ENCODE measurements at places on chromosomes 7 and 10. TPM values are rescaled to one million over a fixed set of nuclear protein-coding genes. Genes with fewer than 3 reads are reported as not detected.

DNA sequence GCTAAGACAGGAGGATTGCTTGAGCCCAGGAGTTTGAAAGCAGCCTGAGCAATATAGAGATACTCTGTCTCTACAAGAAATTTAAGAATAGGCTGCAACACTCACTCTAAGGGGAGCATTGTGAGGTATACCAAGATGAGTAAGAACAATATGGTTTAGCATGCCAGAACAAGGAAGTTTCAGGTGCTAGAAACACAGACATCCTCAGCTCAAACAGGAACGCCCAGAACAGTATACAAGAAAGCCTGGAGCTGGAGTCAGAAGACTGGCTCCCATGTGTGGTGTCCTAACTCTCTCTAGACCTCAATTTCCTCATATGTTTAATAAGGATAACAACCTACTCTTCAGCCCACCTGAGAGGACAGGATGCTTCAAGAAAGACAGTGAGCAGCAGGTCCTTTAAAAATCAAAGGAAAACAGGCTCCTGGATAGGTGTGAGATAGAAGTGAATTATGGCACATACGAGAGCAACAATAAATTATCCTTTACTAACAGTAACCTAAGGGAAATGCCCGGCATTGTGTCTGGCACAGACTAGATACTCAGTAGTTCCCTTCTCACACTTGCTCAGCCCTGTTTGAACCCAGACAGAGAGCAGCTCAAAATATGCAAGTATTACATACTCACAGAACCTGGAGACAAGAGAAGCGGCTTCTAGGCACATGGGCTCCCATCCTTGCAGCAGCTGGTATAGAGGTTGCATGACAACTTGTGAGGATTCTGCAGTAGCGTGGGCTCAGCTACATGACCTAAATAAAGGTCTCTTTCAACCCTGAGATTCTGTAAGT is 45.4 kb downstream of the KAT6B start:
- DNase-seq = no peak

- DNase-seq = no peak
Measured at GRCh38 chr10:21757185-21757901, 223.3 kb downstream of the MLLT10 start.

Gene SSC4D
- not detected for total RNA-seq

GRCh38 chr7:42137941-42138340 is 99.1 kb downstream of the GLI3 start:
- no peak for DNase-seq

GRCh38 chr7:105721571-105722104 is 140.3 kb upstream of the EFCAB10 start:
- no peak for DNase-seq

Data from B cell (primary cell).